Activated CD8-positive, alpha-beta T cell treated with anti-CD3 and anti-CD28 coated beads, Interleukin-2, amount 10 ng/mL, durations not matched to agents 7 days and 5 days (primary cell): ENCODE measurements at places on chromosomes 4 and X.

GRCh38 chr4:82797405-82798111, 1.0 kb downstream of the SCD5 start:
- no peak for DNase-seq

- DNase-seq: no peak
Measured at GRCh38 chrX:143634309-143634662, 1.6 kb downstream of the SLITRK4 start.

DNA sequence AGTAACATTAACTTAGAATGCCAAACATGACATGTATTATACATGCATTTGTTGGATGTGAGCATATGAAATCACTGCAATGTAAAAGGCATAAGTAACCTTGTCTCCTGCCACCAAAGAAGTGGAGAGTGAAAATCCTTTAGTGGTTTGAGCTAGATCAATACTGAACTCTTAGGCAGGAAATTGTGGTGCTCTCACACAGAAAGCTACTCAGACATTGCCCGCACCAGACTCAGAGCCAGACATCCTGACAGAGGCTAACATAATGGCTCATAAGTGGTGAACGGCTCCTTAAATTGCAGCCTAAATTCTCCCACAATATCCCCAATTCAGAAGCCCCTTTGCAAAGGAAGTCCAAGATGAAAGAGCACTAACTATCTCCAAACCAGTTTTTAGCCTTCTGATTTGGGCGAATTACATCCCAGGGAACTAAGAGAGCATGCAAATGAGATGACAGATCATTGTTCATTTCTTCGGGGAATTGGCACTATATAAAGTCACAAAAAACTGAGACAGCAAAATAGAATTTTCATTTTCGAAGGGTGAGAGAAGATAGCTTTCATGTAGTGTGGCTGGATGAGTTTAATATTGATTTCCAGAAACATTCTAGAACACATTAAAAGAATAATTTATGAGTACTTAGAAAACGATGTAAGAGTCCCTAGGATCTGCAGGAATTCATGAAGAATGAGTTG, 233.6 kb upstream of the RPS6KA3 start:
- DNase-seq: peak; percentile 51

GRCh38 chr4:112130906-112131305, 14.3 kb upstream of the FAM241A start:
- no peak for DNase-seq

DNA sequence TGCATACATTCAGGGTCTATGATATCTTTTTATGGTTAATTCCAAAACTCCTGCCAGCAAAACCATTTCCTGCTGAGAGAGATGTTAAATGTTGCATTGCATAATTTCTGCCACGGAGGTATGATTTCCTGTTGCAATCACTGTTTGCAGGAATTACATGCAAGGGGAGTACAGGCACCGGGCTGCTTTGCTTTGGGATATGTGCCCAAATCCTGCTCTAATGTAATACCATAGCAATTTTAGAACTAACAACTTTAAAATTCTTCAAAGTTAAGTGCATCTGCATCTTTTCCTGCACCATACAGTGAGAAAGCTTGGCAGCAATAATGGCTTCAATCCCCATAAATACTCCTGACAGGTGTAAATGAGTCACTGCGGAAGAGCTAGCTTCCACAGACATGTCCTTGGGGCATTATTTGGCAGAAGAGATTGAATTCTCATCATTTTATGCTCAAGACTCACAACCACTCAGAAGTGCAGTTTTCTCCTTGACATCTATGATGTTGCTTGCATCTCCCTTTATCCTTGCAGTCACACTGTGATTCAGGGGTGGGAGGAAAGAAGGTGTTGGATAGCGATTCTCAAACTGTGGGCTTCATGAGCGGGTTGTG, 29.6 kb downstream of the TRIM2 start:
- DNase-seq: no peak

GRCh38 chr4:173418639-173419038, 19.7 kb upstream of the SCRG1 start:
- DNase-seq: no peak

DNA sequence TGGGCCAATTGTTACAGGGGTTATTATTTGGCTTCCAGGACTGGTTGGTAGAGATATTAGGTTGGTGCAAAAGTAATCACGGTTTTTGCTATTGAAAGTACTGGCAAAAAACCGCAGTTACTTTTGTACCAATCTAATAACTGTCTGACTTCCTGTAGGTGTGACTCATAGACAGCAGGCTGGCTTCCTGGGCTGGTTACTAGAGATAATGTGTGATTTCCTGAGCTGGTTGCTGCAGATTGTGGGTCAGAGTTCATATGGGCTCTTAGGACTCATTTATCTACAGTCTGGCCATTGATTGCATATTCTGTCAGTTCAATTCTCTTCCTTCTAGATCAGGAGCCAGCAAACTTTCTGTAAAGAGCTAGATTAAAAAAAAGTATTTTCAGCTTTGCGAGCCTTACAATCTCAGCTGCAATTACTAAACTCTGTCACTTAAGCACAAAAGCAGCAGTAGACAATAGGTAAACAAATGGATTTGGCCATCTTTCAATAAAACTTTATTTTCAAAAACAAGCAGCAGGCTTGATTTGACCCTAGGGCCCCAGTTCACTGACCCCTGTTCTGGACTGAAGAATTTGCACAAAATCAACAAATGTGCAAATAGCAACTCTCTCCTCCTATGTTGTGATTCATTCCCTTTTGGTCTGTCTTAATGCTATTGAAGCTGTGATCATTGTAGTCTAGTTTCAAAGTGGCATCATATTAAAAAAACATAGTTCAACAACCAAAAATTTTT, 50.8 kb upstream of the BOD1L1 start:
- no peak for DNase-seq

- DNase-seq: peak; percentile 52
Measured at GRCh38 chr4:183098723-183099536, at the start of gene WWC2. Gene WWC2, plus strand, starts transcription at chr4:183099257. Its CDS starts 235 bp downstream, at chr4:183099492.

DNA sequence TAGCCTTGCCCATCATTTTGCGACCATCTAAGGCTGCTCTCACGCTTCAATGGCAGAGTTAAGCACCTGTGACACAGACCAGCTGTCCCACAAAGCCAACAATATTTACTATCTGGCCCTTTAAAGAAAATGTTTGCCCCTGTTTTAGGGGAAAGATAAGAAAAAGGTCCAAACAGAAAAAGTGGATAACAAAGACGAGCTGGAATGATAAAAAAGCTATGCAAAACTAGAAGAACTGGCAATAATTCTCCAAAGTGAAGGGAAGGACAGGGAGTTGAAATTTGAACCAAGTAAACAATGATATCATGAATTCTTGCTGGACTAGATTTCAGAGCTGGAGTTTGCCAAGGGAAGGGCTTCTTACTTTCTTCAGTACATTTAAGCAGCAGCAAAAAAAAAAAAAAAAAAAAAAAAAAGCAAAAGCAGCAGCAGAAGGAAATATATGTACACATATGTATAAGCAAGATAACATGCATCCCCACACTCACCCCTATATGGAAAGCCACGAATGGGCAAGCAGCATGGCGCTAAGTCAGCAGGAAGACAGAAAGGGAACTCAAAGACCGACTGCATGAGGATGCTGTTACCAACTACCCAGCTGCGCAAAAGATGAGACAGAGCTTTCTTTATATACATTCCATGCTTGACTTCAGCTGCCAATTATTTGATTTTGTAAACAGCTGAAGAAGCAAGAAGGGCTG, 12.5 kb downstream of the TRAPPC2 start:
- no peak for DNase-seq

- no peak for DNase-seq
Measured at GRCh38 chr4:115841871-115842270, 728.5 kb upstream of the NDST4 start.

- no peak for DNase-seq
Measured at GRCh38 chrX:152861116-152861515, 30.3 kb downstream of the NSDHL start.

- DNase-seq: peak; percentile 68
Measured at GRCh38 chr4:1720163-1720983, 750 bp downstream of the TMEM129 start.

DNA sequence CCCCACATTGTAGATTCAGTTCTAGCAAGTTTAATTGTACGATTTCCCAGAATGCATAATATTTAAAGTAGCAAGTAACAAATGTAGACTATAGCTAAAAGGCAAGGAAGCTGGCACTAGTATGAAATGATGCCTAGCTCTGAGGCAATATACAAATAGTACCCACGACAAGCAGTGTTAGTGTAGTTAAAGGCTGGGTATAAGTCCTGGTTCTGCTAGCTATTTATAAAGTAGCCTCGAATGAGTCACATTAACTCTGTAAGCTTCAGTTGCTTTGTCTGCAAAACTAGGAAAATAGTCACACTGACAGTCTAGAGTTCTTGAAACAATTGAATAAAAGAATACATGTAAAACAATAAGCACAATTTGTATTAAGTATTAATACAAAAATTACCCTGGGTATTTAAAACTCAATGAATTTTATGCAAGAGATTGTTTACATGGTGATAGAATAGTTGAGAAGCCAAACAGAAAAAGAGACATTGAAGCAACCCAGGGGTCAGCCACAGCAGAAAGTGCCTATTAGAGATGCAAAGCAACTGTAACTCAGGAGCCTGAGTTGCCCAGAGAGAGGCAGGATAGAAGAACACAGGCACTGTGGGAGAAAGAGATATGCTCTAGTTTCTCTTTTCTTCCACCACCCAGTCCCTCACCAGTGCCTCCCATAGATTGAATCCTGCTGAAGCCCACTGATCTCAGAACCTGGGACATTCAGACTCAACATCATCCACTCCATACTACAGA, 949.0 kb downstream of the C4orf33 start:
- DNase-seq: no peak

- DNase-seq: no peak
Measured at GRCh38 chrX:15114743-15115566, 154.9 kb downstream of the ASB9 start.

- DNase-seq: no peak
Measured at GRCh38 chrX:120726294-120726693, 96.4 kb upstream of the C1GALT1C1 start.

DNA sequence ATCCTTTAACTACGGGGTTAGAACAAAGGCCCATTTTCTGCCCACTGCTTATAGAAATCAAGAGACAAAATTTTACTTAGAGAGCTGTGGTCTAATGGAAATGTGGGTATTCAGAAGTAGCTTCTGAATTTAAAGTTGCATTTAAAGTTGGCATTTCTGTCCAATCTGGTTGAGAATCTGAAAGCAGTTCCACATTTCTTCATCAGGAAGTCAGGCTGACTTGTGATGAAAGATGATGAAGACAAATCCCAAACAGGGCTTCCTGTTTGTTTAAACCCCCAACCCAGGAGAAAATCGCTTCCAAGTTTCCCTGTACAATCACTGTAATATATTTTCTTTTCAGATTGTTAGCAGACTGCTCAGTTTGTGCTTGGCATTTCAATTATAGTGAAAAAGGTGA, 345.3 kb downstream of the SPRY1 start:
- DNase-seq: no peak

DNA sequence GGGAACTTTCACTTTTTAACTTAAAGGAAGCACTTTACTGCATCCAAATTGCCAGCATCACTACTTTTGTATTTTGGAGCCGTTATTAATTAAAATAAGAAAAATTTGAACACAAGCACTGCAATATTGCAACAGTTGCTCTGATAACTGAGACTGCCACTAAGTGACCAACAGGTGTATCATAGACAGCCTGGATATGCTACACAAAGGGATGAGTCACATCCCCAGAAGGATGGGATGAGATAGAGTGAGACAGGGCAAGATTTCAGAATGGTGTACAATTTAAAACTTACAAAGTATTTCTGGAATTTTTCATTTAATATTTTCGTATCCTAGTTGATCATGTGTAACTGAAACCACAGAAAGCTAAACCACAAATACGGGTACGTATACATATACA, 204.1 kb downstream of the MAPK10 start:
- no peak for DNase-seq

GRCh38 chr4:165700855-165701254, 172.2 kb upstream of the TLL1 start:
- no peak for DNase-seq

GRCh38 chr4:94171616-94172015, 36.0 kb upstream of the SMARCAD1 start:
- DNase-seq: no peak

DNA sequence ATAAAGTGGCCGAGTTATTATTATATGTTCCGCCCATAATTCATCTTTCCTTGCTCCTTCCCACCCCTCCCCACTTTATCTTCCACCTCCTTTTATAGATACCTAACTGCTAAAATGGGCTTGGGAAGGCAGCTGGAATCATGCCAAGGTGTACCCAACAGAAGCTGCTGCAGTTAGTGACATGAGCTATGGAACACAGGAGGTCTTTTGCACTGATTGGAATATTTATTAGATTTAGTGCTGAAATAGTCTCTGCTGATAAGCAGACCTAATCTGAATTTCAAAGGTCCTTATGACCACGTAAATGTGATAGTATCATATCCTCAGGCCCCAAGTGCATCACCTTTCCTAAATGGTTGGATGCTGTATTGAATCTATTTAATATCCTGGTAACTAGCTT, 64.9 kb downstream of the HMGB2 start:
- DNase-seq: no peak

DNA sequence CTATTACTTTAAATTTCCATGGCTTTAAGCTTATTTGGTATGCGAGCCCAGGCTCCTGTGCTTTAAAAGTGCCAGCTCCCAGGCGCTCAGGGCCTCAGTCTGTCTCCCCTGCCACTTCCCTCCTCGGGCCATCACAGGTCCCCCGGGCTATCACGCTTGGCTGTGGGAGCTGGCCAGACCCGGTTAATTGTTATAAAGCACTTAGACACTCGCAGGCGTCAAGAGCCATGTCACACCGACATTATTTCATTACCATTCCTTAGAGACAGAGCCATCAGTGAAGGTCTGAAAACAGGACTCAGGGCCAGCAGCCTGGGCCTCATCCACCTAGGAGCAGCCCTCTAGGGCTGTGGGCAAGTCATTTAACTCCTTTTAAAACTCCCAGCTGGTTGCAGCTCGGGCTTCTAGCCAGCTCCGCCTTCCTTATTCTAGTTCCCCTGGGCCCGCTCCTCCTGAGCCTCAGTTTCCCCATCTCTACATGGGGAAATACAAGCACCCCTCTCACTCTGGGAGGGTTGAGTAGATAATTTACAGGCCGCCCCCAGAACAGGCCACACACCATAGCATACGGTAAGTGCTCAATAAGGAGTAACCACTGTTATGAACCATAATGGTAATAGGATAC, 99.0 kb downstream of the HMX1 start:
- no peak for DNase-seq

DNA sequence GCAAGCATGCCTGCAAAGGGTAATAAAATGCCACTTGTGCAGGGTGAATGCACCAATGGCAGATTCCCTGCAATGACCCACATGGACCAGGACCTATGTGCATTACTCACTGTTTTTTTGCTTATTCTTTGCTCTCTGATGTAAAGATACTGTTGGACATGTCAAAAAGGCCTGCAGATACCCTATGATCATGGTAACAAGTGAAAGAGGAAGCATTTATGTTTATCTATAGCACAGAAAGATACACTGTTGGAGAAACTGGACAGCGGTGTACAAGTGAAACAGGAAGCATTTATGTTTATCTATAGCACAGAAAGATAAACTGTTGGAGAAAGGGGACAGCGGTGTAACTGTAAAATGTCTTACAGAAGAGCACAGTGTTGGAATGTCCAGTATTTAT, 127.5 kb downstream of the PAPSS1 start:
- no peak for DNase-seq

GRCh38 chr4:56317749-56318148, 69.5 kb downstream of the AASDH start:
- no peak for DNase-seq
